ENCODE measurements at places on chromosomes 16 and 17.

- no peaks in the 10 kb centered on the region for H3K4me1 ChIP-seq
- no peak overlapping the region for H3K27ac ChIP-seq
- peaks cover 6% of the 10 kb centered on the region for H3K36me3 ChIP-seq
- H3K27me3 ChIP-seq, result peaks cover 46% of the 10 kb centered on the region
- DNase-seq, result no peak
- no peak overlapping the region for H3K4me3 ChIP-seq
Measured at GRCh38 chr16:84159007-84159406, 13.9 kb downstream of the DNAAF1 start.

DNA sequence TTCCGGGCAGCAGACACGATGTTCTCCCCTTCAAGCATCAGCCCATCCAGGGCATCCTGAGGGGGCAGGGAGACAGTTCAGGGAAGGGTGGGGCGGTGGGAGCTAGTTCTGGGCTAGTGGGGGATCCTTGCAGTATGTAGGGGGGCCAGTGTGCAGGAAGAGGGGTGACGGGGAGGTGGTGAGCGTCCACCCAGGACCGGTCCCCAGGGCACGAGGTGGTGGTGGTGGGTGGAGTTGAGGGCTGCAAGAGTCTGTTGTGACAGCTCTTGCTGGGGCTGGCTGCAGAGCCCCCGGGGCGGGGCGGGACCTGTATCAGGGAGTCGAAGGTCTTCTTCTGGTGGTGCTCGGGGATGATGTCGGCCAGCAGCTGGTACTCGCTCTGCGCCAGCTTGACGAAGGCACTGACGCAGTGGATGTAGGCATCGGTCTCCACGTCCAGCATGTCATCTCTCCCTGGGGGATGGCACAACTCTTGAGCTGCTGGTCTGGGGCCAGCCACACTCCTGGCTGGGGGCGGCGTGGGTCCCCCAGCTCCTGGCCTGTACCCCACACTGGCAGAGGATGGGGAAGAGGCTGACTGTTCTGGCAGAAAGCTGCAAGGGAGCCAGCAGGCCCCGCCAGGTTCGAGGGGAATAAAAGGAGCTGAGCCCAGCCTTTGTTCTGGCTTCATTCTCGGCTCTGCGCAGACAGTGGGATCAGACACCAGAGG is 10.0 kb downstream of the ZACN start:
- H3K4me3 ChIP-seq, result no peak overlapping the region
- no peak for DNase-seq
- no peak overlapping the region for H3K27ac ChIP-seq
- H3K27me3 ChIP-seq, result no peaks in the 10 kb centered on the region
- H3K4me1 ChIP-seq, result no peaks in the 10 kb centered on the region
- H3K36me3 ChIP-seq, result peaks cover 16% of the 10 kb centered on the region

- DNase-seq, result peak; percentile 70
- peak overlapping the region; percentile 99 for H3K4me3 ChIP-seq
- H3K27me3 ChIP-seq, result no peaks in the 10 kb centered on the region
Measured at GRCh38 chr16:28974007-28974436, 556 bp upstream of the SPNS1 start.

GRCh38 chr16:1071561-1072225 is 854 bp upstream of the SSTR5 start:
- H3K27me3 ChIP-seq, result peaks cover 96% of the 10 kb centered on the region
- no peaks in the 10 kb centered on the region for H3K36me3 ChIP-seq
- no peak overlapping the region for H3K4me3 ChIP-seq
- H3K4me1 ChIP-seq, result no peaks in the 10 kb centered on the region

GRCh38 chr17:65388911-65389310 is 172.5 kb downstream of the AXIN2 start:
- H3K27me3 ChIP-seq, result peaks cover 24% of the 10 kb centered on the region
- H3K36me3 ChIP-seq, result no peaks in the 10 kb centered on the region
- H3K4me3 ChIP-seq, result no peak overlapping the region
- no peak for DNase-seq
- no peaks in the 10 kb centered on the region for H3K4me1 ChIP-seq

GRCh38 chr16:82059161-82059982 is 24.3 kb downstream of the HSD17B2 start:
- no peaks in the 10 kb centered on the region for H3K36me3 ChIP-seq
- peak overlapping the region; percentile 25 for H3K27ac ChIP-seq
- no peak for DNase-seq
- H3K27me3 ChIP-seq, result no peaks in the 10 kb centered on the region
- H3K4me1 ChIP-seq, result peaks cover 50% of the 10 kb centered on the region

DNA sequence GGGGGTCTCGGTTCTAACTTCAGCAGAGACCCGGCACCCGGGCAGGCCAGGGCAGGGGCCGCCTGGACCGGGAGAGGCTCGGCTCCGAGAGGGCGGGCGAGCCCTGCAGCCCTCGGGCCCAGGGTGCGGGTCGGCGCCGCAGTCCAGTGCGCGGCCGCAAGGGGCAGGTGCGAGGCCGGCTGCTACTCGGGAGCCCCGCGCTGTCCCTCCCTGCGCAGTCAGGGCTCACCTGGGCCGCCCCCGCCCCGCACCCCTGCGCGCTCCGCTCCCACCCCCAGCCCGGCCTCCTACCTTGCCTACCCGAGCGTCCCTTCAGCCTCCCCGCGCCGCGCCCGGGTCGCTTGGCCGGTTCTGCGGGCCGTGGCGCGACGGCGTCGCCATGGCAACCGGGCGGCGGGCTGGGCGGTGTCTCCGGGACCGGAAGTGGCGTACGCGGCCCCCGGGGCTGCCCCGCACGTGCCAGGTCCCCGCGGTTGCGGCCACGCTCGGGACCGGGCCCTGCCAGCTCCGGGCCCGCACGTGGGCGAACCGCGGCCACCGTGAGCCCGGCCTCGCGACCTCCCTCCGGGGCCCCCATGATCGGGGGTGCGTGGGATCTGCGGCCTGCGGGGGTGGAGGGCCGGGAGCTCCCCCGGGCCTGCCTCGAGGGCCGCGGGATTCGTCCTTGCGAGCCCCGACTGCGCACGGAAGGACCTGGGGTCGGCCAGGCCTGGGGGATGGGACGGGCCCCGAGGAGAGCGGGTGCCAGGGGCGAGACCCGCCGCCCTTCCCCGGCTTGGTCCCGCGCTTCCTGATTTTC is at the start of gene CYB561:
Gene CYB561 (minus strand): TSS at position 353 of the 799 bp plus-strand sequence. CDS start 8,759 bp downstream, outside the sequence.
- peak; percentile 87 for DNase-seq
- no peaks in the 10 kb centered on the region for H3K27me3 ChIP-seq
- H3K27ac ChIP-seq, result peak within 1 kb of the TSS; percentile 91
- peak within 1 kb of the TSS; percentile 73 for H3K4me3 ChIP-seq
- peaks cover 8% of the 10 kb centered on the region for H3K4me1 ChIP-seq

DNA sequence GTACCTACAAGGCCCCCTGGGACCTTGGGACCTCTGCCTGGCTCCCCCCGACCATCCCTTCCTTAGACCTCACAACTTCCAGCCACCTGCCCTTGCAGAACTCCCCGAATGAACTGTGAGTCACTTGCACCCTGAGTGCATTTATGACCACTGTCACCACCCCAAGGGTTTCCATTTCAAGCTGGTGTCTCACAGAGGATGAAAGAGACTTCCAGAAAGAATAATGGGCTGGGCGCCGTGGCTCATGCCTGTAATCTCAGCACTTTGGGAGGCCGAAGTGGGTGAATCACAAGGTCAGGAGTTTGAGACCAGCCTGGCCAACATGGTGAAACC is 124.5 kb upstream of the CIBAR2 start:
- H3K27me3 ChIP-seq, result peaks cover 100% of the 10 kb centered on the region
- no peak overlapping the region for H3K27ac ChIP-seq
- H3K4me1 ChIP-seq, result no peaks in the 10 kb centered on the region

DNA sequence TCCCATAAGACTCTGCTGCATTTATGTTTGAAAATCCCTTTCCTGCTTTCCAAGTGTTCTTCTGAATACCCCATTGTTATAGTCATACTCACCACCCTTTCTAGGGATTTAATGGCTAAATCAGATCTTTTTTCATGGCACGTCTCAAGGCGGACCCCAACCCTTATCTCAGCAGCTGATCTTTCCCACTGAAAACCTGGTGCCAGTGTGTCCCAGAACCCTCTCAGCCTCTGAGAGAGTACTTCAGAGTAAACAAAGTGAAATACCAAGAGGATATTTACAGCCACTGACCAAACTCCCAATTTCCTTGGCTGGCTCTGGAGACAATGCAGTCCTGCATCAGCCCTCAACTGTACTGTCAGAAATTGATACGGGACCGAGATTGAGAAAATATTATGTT is 101.7 kb downstream of the TMEM100 start:
- DNase-seq, result no peak
- peaks cover 8% of the 10 kb centered on the region for H3K4me1 ChIP-seq
- H3K4me3 ChIP-seq, result no peak overlapping the region
- H3K27ac ChIP-seq, result no peak overlapping the region

- no peaks in the 10 kb centered on the region for H3K4me1 ChIP-seq
- H3K4me3 ChIP-seq, result no peak overlapping the region
- no peaks in the 10 kb centered on the region for H3K27me3 ChIP-seq
- peaks cover 33% of the 10 kb centered on the region for H3K36me3 ChIP-seq
- no peak overlapping the region for H3K27ac ChIP-seq
Measured at GRCh38 chr16:1810536-1810935, 16.1 kb downstream of the HAGH start.

DNA sequence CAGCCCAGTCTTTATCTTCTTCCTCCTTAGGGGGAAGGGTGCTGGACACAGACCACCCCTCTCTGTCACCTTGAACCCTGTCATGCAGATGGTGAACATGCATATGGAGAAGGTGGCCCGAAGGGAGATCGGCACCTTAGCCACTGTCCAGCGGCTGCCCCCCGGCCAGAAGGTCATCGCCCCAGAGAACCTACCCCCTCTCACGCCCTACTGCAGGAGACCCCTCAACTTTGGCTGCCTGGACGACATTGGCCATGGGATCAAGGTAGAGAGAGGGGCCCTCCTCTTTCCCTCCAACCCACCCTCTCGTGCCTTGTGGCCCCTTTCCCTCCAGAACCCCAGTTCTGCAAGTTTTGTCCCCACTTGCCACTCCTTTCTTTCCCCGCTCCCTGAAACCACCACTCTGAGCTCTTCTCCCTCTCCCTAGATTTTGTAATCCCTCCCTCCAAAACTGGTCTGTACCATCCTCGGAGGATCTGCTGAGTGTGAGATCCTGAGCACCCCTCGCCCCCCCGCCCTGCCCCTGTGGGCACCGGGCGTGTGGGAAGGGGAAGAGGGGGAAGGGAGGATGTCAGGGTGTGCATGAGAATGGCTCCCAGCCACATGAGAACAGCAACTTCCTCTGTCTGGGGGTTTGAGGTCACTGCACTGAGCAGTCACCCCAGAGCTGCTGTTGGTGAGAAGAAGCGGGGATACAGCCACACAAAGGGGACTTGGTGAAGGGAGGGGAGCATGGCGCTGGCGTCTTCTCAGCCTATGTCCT is 7.3 kb downstream of the ABI3 start:
- peaks cover under 1% of the 10 kb centered on the region for H3K36me3 ChIP-seq
- H3K4me1 ChIP-seq, result peaks cover 10% of the 10 kb centered on the region
- no peak for DNase-seq
- H3K27ac ChIP-seq, result no peak overlapping the region
- H3K27me3 ChIP-seq, result peaks cover 55% of the 10 kb centered on the region
- H3K4me3 ChIP-seq, result no peak overlapping the region

GRCh38 chr17:48011405-48012150 is 26.0 kb downstream of the COPZ2 start:
- peak overlapping the region; percentile 63 for H3K27ac ChIP-seq
- H3K27me3 ChIP-seq, result peaks cover 48% of the 10 kb centered on the region
- peak; percentile 74 for DNase-seq
- peak overlapping the region; percentile 74 for H3K4me3 ChIP-seq
- peaks cover 17% of the 10 kb centered on the region for H3K4me1 ChIP-seq
- H3K36me3 ChIP-seq, result peaks cover 13% of the 10 kb centered on the region

DNA sequence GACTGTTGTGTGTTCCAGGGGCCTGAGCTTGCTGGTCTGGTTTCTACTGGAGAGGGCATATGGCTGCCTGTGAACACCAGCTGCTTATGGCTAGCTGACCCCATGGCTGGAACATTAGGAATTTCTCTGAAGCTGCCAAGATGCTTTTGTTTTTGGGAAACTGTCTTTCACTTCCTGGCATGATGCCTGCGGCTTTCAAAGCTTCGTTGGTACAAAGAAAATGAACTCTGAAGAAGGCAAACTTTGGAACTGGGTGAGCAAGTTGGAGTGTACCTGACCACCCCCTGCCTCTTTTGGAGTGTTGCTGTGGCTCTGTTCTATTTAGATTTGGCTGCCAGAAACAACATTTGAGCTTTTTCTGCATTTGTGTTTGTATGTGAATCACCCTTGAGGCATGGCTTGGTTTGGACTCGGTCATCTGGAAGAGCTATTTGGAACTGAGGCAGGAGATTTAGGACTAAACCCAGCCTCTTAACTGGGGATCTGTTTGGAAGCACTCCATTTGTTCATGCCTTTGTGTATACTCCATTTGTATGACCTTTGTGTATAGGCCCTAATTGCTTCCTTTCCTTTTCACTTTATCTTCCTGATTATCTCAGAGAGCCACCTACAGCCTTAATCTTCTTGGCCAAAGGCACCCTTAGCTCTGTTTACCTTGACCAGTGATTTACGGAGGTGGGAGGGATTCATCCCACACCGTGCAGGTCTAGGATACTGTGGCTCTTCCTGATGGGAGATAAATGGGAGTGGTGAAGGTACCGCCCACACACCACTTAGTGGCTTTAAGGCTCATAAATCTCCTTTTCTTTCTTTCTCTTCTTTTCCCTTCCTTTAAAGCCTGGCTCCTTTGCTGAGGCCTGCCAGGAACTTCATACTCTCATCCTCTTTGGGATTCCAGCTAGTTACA is 7.3 kb upstream of the CPHXL start:
- no peaks in the 10 kb centered on the region for H3K27me3 ChIP-seq
- H3K36me3 ChIP-seq, result no peaks in the 10 kb centered on the region
- H3K4me1 ChIP-seq, result no peaks in the 10 kb centered on the region
- no peak overlapping the region for H3K4me3 ChIP-seq
- no peak overlapping the region for H3K27ac ChIP-seq

DNA sequence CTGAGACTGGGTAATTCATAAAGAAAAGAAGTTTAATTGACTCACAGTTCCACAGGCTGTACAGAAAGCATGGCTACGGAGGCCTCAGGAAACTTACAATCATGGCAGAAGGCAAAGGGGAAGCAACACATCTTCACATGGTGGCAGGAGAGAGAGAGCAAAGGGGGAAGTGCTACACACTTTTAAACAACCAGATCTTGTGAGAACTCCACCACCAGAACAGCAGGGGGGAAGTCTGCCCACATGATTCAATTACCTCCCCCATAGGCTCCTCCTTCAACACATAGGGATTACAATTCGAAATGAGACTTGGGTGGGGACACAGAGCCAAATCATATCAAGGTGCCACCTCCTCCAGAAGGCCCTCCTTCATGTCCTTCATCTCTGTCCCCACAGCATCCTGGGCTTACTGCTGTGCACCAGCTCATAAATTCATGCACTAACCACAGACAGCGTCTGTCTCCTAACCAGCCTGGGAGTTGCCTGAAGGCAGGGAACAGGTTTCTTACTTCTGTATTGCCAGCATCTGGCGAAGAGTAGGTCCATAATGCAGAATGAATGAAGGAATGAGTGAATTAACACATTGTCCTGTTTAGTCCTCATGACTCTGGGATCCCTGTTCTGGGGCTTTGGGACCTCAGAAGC is 74.4 kb downstream of the WSB1 start:
- no peaks in the 10 kb centered on the region for H3K4me1 ChIP-seq
- no peak overlapping the region for H3K27ac ChIP-seq
- DNase-seq, result no peak

- peaks cover 34% of the 10 kb centered on the region for H3K4me1 ChIP-seq
- peak overlapping the region; percentile 89 for H3K4me3 ChIP-seq
- no peaks in the 10 kb centered on the region for H3K27me3 ChIP-seq
- peaks cover 74% of the 10 kb centered on the region for H3K36me3 ChIP-seq
- no peak for DNase-seq
- peak overlapping the region; percentile 96 for H3K27ac ChIP-seq
Measured at GRCh38 chr16:29804455-29805231, 1.7 kb upstream of the MAZ start.
